ENCODE measurements at places on chromosomes 1 and 21.

GRCh38 chr1:182368358-182368757 is 23.2 kb downstream of the GLUL start:
- no peak for DNase-seq

GRCh38 chr1:30895944-30896660 is 12.5 kb downstream of the SDC3 start:
- DNase-seq, result no peak

DNA sequence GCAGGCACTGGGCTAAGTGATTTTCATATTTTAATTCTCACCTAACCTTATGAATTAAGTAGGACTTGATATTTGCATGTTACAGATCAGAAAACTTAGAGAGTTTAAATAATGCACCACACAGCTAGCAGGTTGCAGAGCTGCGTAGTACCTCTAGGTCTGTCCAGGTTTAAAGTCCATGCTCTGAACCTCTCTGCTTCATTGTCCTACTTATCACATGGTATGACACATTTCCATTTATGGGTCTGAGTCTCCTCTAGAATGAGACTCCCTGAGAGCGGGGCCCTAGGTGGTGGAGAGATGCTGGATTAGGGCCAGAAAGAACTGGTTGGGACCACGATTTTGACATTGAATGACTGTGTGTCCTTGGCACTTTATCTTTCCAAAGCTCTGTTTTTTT is 102.5 kb upstream of the USP24 start:
- no peak for DNase-seq

- DNase-seq, result no peak
Measured at GRCh38 chr1:27862671-27863537, 9.4 kb upstream of the THEMIS2 start.

DNA sequence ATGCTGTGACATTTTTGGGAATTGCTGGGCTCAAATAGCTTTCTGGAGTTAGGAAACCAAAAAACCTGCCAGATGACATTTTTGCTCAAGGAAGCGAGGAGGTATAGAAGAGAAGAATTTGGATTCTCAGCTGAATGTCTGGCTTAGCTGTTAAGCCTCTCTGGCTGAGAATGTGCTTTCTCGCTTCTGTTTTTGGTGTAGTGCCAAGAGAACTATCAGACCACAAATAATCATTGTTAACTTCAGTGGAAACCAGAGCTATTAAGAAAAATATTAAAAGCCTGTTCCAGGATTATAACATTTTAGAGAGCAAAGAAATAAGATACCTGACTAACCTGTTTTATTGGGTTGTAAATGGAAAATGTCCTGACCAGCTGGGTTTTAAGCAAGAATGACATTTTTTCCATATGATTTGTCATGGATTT is 39.5 kb upstream of the DIPK1A start:
- no peak for DNase-seq

GRCh38 chr1:224922404-224923164 is 6.9 kb upstream of the DNAH14 start:
- no peak for DNase-seq

DNA sequence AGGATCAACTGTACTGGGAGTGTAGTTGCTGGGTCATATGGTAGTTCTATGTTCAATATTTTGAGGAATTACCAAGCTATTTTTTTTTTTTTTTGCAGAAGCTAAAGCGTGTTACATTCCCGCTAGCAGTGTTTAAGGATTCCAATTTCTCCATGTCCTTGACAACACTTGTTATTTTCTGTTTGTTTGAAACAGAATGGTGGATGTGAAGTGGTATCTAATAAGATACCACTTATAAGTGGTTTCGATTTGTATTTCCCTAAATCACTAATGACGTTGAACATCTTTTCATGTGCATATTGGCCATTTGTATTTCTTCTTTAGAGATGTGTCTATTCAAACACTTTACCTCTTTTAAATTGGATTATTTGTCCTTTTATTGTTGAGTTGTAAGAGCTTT is 112.2 kb downstream of the DISP1 start:
- DNase-seq, result no peak

DNA sequence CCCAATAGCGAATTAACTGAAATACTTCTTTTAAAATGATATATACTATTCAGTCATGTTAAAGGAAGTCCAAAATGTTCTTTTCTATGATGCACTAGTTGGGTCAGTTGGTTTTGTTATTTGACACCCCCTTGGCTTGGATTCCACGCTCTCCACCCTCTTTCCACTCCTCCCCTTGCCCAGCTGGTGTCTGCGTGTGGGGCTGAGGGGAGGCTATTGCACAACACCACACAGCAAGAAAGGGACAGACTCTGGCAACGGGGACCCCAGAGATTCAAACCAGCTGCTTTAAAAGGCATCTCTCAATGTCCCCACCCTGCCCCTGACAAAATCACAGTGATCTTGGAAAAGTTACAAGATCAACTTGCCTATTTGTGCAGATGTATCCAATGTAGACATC is 394.3 kb downstream of the TGFB2 start:
- no peak for DNase-seq

- DNase-seq, result no peak
Measured at GRCh38 chr21:29323189-29323588, 24.5 kb downstream of the BACH1 start.

DNA sequence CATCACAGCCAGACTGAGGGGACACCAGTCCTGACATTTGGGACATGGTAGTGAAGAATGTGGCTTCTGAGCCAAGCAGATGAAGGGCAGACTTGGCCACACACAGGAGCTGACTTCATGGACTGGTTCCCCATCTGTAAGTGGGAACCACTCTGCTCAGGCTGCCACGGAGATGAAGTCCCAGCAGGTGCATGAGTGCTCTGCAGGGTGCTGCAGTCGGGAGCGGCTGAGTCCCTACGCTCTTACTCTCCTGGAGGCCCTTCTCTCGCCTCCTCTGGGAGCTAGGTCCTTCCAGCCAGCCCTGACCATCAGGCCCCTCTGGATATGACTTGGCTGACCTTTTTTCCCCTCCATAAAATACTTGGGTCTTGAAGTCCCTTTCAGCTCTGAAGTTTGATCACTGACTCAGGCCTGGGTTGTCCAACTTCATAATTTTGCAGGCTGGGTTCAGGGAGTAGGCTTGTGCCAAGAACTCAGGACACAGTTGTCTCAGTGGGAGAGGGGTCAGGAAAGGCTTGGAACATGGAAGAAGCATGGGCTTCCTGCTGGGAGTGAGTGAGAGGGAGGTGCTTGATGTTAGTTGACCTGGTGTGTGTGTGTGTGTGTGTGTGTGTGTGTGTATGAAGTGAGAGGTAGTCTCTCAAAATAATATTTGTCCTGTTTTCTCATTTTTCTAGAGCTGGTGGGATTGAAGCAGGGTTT is 21.0 kb upstream of the EPS8L3 start:
- no peak for DNase-seq

GRCh38 chr1:30410153-30410851 is 313.1 kb downstream of the MATN1 start:
- DNase-seq, result no peak

- no peak for DNase-seq
Measured at GRCh38 chr1:109802901-109803561, 39.3 kb upstream of the EPS8L3 start.

- no peak for DNase-seq
Measured at GRCh38 chr1:61135291-61135690, 52.9 kb downstream of the NFIA start.

DNA sequence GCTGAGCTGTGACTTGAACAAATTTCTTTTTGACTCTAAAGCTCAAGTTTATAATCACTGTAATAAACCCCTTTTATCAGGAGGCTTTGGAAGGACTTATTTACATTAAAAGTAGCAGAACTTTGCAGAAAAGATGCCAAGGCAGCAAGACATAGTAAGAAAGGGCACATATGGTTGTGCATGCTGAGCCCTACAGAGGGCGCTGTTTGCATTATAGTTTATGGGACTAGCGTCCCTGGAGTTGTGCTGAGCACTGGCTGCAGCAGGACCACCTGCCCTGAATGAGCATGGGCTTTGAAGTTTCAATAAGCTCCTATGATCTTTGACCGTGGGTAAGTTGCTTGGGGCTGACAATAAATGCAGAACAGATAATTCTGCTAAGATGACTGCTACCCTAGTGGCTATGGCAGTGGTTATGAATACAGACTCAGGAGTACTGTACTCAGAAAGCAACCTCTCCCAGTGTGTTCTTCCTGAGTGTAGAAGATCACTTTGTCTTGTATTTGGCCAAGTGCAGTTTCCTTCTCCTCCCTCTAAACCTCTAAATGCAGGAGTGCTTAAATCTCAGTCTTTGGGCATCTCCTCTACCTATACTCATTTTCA is 45.4 kb upstream of the USP1 start:
- no peak for DNase-seq

DNA sequence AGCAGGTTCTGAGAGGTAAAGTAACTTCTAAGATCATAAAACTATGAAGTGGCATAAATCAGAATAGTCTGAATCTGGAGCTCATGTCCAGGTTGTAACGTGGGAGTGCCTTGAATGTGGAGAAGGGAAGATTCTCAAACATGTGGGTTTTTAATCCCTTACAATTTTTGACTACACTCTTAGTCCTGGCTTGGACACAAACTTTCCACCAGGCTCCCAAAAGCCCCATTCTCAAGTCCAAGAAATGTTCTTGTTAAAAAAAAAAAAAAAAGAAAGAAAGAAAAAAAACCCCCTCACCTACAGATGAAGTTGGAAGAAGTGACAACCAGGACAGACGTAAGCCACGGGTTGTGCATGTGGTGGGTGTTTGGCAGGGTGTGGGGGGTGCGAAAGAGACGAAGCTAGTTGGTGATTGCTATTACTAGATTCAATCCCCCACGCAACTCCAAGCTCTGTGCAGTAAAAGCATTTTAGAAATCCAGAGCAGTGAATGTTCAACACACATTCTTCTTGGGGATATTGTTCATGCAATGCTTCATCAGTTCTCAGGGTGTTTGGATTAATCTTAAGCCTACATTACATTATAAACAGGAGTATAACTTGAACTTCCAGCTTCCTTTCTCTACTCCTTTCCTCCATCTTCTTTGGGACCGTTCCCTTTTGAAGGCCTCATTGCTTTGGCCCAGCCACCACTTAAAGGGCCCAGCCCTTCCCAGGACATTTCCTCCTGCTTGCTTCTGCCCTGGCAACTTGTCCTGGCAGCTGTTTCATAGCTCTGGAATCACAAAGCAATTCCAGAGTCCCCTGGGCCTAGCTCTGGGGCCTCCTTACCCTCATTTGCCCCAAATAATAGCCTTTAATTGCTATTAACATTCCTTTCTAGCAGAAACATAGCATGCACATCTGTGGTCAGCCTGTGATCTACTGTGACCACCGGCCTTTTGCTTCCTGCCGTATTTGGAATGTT is 41.8 kb downstream of the PHC2 start:
- no peak for DNase-seq

DNA sequence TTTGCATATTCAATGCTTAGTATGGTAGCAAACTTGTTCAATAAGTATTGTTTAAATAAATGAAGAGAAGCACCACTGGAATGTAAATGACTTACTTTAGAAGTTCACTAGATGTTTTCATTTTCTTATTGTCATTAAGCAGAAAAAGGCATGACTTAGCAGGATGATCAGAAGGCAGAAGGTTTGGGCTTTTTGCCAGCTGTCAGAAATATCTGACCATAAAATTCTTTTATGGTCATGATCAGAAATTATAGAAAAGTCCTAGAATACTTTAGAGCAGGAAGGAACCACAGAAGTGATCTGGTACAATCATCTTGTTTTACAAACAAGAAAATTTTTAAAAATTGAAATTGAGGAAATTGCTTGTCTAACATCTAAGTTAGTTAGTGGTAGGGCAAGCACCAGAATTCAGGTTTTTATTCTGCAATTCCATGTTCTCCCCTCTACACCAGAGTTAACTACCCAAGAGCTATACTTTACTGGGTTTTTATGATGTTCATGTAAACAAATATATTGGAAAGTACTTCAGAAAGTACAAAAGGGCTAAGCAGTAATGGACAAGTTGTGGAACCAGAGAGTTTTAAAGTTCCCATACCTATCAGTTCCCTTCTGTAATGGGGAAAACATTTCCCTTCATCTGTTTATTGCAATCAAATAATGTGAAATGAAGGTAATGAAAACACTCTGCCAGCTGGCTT is 10.1 kb downstream of the FMO5 start:
- DNase-seq, result no peak

- no peak for DNase-seq
Measured at GRCh38 chr1:163094589-163094988, 25.4 kb downstream of the RGS4 start.

DNA sequence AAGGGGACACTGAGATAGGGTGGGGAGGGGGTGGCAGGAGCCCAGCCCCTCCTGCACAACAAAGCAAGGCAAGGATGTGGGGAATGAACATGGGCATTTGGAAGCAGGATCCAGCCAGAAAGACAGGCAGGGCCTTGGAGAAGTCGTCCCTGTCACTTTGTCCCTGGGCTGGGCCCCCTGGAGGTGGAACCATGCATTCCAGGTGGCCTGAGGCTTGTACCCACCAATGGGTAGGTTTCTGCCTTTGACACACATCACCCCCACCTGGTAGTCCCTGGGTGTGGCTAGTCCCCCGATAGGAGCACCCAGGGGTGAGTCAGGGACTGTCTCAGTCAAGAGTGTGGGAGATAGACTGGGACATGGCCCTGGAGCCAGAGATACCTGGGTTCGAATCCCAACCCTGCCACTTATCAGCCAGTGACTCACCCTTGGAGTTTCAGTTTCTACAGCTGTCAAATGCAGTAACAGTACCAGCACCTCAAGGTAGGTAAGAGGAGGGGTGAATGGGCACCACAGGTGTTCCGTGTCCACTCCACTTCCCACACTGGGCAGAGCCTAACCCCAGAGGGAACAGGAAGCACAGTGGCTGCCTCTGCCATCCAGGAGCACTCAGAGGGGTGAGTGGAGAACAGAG is 10.0 kb downstream of the PLA2G2D start:
- no peak for DNase-seq

DNA sequence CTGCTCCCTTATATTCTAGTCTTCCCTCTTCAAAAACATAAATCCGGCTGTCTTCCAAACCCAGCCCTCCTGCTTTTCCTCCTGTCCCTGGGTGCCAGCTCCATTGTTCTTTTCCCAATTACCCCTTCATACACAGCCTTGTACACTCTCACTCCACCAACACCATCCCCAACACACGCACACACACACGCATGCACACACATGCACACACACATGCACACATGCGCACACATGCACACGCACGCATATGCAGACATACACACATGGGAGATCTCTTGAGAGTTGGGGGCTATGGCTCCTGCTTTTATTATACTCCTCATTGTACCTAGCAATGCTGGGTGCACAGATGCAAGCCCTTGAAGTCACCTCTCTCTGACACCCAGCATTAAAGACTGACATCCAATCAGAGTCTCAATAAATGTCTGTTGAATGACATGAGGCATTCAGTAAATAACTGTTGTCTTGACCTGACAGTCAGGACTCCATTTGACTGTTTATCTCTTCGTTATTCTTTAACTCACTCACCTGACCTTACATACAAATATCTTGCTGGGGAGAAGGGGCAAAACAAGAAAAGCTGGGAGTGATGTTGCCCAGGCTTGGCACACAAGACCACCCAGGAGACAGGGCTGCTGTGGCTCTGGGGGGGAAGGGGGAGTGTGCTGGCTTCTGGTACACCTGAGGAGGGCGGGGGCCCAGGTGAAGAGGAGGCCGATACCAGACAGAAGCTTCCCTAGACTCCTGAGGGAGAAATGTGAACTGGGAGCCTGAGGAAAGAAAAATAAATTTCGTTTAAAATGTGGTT is 16.0 kb downstream of the ABCA4 start:
- DNase-seq, result no peak

GRCh38 chr1:28860332-28861073 is 48.5 kb downstream of the OPRD1 start:
- DNase-seq, result no peak

- no peak for DNase-seq
Measured at GRCh38 chr1:67659229-67659628, 25.8 kb upstream of the GADD45A start.

GRCh38 chr1:165389609-165390008 is 33.1 kb upstream of the LMX1A start:
- DNase-seq, result no peak
